ENCODE measurements at places on chromosomes 16 and 17.

DNA sequence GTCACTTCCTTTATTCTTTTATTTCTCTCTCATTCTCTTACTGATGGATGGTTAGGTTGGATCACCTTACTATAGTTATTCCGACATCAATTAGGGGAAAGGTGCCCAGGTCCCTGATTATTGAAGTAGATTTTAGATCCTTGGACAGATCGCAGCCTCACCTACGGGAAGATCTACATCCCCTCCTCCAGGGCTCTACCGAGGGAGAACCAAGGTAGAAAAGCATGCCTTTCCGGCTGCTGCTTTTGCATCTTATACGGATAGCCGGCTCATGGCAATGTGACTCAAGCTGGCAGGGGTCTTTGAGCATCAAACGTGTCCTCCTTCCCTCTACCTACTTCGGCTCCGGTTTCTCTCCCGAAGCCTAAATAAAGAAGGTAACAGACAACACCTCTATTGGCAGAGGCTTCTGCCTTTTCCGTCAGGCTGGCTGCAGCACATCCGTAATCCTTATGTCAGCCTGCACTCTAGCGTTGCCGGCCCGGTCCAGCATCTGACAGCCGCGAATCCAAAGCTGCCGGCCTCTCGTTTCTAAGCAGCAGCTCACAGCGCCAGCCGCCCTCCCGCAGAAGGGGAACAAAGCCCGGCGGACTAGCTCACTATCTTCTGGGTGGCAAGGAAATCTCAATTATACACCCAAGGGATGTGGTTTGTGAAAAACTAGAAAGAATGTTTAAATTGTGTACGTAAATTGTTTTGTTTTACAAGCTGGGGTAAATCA lies 46.9 kb downstream of the IRX6 start:
- peak; percentile 50 for DNase-seq

- DNase-seq, result no peak
Observed at GRCh38 chr16:3874242-3874641, 6.3 kb downstream of the CREBBP start.

DNA sequence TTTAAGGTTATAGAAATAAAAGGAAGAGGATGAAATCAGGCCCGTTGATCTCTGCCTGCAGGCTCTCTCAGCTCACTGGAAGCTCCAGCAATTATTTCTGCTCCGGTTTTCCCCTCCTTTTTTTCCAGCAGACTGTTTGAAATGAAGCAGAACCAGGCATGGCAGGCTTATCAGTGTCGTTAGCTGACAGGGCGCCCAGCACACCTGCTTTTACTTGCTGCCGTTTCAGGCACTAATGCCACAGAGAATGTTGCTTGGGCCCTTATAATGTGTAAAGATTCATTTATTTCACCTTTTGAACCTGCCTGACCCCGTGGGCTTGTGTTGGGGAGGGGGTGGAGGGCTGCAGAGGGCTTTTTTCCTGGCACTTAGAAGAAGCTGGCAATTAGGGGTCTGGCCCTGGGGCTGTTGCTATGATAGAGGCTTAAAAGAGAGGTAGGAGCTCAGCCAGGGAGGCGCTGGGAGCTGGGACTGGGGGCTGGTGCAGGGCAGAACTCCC lies 108.1 kb downstream of the IRX3 start:
- no peak for DNase-seq

DNA sequence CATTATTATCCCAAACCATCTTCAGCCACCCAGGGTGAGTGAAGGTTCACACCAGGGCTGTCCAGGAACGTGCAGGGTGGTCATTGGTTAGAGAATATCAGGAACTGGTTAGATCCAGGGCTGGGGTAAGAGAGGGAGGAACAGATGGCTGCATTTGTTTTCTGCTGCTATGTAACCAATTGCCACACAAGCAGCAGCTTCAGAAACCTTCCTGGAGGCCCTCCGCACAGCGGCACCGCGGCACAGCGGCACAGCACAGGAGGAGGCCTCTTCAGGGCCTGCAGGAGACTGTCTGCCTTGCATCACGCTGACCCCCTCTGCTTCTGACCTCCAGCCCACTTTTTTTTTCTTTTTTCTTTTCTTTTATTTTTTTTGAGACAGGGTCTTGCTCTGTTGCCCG lies 86.1 kb downstream of the KCNJ12 start:
- no peak for DNase-seq

DNA sequence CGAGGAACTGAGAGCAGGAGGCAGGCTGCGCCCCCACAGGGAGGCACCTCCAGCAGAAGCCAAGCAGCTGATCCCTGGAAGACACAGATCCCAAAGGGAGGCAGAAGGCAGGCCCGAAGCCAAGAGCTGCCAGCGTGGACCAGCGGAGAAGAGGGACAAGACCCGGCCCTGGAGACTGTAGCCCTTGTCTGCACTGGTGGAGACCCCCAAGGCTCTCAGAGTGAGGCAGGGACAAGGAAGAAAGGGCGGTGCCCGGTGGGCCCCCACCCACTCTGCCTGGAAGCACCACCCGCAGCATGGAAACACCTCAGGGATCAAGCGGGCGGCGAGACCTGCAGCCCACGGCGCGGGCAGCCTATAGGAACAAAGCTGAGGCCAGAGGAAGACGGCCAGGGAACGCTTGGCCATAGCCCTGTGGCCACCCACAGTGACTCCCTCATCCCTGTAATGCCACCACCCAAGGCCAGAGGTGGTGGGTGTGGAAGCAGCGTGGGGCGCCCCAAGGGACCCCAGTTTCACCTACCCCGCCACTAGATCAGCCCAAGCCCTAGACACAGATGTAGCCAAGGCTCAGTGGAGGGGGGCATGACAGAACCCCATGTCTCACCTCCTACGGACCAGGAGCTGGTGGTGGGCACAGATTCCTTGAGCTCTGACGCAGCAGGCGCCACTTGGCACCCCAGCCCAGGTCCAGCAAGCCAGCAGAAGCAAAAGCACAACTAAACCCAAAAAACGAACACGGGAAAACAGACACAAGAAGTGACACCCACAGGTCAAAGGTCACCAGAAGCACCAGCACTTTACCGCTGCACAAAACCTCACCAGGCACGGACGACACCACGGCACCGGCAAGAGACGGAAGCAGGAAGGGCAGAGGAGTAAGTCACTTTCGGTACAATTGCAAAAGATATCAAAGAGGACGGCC lies 2.9 kb upstream of the SIRT7 start:
- peak; percentile 65 for DNase-seq

GRCh38 chr17:2874189-2874686 lies 78.0 kb downstream of the RAP1GAP2 start:
- DNase-seq, result no peak

GRCh38 chr16:10935226-10935915 lies 6.9 kb downstream of the DEXI start:
- DNase-seq, result no peak

DNA sequence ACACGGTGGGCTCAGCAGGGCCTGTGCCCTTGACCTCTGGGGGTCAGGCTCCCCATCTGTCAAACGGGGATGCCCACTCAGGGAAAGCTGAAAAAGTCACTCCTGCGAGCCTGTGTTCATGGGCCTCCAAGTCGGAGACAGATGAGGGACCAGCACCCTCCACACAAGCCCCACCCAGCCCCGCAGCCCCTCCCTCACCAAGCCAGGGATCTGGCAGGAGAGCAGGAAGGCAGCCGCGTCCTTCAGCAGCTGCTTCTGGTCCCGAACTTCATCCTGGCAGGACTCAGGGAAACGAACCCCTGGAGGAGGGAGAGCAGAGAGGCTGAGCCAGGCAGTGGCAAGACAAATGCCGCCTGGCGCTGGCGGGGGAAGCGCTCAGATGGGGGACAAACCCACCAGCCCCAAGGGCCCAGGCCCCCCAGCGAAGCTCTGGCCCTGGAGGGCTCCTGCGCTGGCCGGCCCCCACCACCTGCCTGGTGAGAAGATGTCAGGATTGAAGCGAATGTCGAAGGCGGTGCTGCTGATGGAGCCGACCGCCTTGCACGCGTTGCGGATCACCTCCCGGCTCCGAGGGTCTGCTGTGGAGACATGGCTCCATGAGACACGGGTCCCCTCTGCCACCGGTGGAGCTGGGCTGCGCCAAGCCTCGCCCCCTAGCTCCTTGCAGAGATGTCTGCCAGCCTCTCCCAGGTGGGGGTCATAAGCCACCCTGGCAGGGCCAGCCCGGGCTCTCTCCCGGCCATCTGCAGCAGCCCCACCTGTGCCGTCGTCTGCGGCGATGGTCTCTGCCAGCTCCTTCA lies 15.4 kb downstream of the CLUH start:
- DNase-seq, result no peak

GRCh38 chr16:77579351-77579891 lies 142.9 kb upstream of the NUDT7 start:
- peak; percentile 11 for DNase-seq

DNA sequence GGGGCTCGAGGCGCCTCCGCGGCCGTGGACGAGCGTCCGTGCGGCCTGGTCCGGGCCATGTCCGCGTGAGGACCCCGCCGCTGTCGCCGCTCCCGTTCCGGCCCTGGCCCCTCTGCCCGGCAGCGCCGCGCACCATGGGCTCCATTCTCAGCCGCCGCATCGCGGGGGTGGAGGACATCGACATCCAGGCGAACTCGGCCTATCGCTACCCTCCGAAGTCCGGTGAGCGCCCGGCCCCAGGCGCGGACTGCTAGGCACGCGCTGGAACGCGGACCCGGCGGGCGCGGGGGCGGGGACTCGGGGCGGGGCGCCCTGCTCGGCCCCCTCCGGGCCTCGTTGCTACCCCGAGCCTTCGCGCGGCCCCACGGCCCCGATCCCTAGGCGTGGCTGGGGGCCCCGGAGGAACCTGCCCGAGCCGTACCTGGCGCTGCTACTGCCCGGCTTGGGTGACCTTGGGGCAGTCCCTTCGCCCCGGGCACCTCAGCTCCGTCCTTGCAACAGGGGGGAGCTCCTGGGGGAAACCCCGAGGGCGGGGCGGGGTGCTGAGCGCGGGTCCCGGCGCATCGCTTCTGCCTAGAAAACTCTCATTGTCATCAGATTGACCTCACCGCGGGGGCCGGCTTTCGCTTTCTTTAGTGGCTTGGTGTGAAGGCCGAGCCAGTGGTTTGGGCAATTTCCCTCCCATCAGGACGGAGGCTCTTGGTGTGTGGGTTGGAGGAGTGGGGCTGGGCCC lies 367 bp downstream of the MGRN1 start:
- peak; percentile 97 for DNase-seq

DNA sequence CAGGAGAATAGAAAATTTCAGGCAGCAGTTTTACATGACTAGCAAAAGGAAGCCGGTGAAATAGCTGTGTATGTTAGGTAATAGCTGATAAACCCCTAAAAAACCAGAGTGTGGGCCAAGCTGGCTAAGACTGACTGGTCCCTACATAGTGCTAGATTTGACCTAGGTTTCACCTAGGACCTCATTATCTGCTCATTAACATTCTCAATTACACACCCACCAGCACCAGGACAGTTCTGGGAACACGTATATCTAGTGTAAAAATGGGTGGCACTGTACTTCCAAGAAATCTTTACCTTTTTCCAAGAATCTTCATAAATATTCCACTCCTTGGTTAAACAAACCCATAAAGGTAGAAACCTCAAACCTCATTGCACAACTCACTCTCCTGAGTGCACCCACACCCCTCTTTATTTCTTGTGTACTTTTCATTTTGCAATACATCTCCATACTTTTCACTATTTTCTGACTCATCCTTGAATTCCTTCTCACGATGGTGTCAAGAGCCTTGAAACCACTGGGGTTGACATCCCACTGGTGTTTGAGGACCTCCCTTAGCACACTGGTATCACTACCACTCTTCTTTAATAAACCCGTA lies 262.7 kb upstream of the KCNJ16 start:
- DNase-seq, result no peak

- DNase-seq, result no peak
Observed at GRCh38 chr16:81335669-81336068, 20.9 kb downstream of the GAN start.

- DNase-seq, result peak; percentile 83
Observed at GRCh38 chr17:82332669-82333278, 792 bp downstream of the SECTM1 start.

GRCh38 chr17:56898874-56899273 lies 15.0 kb downstream of the TRIM25 start:
- DNase-seq, result no peak

- DNase-seq, result peak; percentile 58
Observed at GRCh38 chr17:57046749-57047148, 38.3 kb upstream of the AKAP1 start.
